ENCODE measurements at places on chromosomes 5 and 9.
A peak's percentile ranks its signal among the peaks of the same experiment; 100 is the strongest.

DNA sequence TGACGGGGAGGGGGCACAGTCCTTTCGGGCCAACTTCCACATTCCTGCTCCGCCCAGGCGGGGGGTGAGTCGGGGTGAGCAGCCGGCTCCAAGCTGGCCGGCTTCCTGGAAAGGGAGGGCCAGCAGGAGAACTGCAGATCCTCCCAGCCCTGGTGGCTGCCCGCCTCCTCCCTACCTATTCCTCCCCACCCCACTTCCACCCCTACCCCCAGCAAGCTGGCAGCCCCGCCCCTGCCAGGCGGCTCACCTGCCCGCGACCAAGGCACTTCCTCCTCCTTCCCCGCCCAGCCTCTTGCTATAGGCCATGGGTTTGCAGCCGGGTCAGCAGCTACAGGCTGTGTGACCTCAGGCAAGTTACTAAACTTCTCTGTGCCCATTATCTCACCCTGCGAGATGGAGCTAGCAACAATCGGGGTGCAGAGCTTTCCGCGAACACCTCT is 5.6 kb upstream of the IRF1 start:
- DNase-seq, result peak; percentile 94

- DNase-seq, result no peak
These were observed 7.8 kb downstream of the DMRT2 start for GRCh38 chr9:1057910-1058309.

GRCh38 chr5:126339215-126339805 is 83.9 kb upstream of the GRAMD2B start:
- DNase-seq, result peak; percentile 46

DNA sequence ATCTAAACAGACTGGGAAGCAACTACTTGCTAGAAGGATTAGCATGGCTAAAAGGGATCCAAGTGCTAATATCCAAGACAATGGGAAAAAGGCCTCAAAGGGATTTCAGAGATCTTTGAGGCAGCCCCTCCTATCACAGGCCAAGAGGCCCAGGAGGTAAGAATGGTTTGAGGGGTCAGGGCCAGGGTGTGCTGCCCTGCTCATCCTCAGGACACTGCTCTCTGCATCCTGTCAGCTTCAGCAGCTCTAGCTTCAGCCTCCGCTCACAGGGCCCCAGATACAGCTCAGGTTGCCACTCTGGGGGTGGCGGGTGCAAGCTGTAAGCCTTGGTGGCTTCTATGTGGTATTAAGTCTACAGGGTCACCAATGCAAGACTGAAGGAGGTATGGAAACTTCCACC is 278.7 kb downstream of the PARP8 start:
- no peak for DNase-seq

DNA sequence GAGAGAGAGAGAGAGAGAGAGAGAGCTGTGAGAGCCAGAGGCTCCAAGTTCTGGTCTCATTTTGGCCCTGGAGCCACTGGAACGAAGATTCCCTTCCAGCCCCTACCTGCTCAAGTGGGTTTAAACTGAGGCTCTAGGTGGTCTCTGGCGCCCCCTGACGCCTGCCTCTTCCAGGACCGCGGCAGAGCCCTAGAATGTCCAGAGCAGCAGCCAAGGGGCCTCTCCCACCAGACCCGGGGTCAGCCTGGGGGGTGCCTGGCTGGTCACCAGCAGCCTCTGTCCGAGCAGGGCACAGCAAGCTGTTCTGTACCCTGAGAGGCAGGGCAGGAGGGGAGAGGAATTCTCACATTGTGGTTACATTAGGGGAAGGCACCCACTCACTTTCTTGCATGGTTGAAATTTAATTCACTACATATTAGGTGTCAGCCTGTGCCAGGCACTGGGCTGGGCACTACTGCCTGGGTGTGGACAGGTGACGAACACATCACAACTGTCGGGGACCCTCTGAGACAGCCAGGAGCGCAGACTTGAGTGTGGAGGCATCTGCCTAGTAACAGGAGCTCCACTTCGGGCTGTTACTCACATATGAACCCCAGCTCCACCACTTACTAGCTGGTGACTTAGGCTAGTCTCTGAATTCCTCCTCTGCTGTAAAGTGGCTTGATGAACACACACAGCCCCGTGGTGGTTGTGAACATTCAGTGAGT is 44.5 kb downstream of the AMBP start:
- peak; percentile 14 for DNase-seq

DNA sequence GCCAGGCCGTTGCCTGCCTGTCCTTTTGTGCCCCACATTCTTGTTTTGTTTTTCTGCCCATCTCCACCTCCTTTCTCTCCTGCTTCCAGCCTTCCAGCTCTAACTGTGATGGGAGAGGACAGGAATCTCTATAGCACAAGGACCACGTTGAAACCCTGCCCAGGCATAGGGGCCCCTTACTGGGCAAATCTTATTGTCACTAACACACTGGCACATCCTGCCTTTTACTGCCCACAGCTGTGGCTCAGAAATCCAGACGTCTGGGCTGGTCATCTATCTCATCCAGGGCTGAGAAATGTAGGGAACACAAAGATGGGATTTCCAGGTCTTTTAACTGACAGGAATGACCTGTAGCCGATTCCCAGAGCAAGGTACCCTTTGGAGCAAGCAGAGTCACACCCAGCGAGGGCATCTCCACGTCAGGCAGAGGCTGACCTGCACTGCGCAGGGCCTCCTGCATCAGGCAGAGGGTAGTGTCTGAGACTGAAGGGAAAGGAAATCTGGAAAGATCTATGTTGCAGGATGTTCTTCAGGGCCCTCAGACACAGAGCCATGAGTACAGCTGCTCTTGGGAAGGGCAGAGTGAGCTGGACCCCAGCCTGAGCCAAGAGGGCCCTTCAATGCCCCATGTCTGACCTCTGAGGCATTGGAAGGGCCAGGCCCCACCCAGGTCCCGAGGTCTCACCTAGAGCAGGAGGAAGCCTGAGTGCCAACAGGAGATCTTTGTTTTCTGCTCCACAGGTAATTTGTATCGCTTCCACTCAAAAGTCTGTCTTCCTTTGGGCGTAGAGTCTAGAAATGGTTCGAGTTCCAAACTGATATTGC is 278.8 kb downstream of the FSTL4 start:
- no peak for DNase-seq

GRCh38 chr9:87714819-87715218 is 11.1 kb upstream of the CTSL start:
- no peak for DNase-seq

DNA sequence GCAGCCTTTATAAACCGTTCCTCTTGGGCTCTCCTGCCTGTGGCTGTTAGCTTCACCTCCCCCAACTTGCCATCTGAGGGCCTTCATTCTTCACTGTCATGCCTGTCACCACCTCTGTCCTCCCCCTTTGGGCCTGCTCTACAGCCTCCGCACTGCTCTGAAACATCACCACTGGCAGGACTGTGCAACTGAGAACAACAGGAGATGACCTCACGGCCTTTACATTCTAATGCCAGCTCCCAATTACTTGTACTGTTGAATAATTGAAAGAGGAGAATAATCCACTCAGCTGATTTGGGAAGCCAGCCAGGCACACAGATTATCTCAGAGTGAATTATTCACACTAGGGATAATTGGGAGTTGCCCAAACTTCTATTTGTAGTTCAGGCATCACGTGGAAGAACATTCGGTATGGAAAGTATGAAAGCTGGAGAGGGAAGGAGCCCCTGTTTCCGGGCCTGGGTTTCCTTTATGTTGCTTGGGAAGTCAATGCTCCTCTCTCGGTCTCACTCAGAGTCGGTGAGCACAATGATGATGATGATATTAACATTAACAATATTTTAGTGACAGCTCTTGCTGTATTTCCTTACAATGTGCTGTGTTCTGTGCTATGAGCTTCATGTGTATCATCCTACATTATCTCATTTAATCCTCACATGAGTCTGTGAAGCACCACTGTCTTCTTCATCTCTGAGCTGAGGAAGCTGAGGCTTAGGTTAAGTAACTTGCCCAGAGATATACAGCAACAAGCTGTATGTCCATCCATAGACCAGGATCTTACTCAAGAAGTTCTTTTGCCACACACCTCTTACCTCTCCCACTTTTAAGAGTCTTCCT is 99.3 kb upstream of the LRRTM2 start:
- no peak for DNase-seq

DNA sequence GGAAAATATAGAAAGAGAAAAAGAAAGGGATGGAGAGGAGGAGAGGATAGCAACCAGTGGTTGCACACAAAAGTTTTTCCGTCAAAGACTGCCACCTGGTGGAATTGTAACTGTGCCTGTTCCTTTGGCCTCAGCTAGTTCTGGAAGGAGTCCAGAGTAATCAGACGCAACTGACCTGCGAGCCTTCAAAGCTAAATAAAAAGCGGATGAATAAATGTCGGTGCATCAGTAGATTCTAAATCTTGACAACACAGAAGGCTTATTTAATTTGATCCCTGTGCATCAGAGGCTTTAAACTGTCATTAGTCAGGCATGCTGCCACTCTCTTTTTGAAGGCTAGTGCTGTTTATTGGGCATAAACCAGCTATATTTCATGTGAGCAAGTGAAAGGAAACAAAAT is 132.9 kb upstream of the ACO1 start:
- DNase-seq, result peak; percentile 32

- DNase-seq, result no peak
These were observed 5.0 kb downstream of the ZNF189 start for GRCh38 chr9:101403516-101404285.

DNA sequence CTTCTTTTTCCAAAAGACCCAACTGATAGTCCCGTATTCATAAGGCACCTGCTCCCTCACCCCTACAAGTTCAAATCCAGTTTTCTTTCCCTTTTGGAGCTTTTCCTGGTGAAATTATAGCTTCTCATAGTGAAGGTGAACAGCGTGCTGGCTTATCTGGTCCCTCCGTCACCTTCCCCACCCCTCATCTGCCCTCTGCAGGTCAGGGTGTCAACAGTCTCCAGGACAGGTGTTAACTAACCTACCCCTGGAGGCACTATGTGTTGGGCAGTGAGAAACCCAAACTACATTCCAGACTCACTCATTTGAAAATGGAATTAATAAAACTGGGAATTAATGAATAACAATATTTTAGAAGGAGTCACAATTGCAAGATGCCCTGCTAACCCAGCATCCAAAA is 109.0 kb upstream of the TAS2R1 start:
- DNase-seq, result no peak

GRCh38 chr9:132787748-132788159 is 90.3 kb downstream of the AK8 start:
- no peak for DNase-seq

DNA sequence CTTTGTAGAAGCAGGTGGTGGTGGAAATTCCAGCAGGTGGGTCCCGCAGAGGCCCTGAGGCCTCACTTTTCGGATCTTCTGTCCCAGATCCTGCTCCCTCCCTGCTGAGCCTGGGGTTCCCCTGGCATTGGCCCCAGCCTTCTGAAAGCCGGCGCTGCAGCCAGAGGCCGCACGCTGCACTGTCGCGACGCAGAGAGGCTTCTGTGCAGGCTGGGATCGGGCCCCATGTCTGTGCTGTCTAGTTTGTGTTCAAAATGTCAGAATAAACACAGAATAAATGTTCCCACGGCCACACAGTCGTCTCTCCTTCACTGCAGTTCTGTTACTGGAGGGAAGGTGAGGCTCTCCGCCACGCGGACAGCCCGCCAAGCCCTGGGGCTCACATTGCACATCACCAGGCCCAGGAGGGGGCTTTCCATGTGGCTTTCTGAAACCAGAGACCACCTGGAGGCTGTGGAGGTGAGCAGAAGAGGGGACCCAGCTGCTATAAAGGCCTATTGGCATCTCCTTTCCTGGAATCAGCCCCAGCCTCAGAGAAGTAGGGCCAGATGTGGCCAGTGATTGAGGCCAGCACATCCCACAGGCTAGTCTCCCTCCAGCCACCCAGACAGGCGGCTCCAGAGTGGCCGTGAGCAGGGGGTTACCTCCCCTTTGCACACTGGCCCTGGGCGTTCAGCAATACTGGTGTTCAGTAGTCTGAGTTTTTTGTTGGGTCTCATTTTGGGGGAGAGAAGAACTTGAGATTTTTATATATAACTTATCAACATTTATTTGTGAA is 46.5 kb downstream of the USP20 start:
- DNase-seq, result no peak

DNA sequence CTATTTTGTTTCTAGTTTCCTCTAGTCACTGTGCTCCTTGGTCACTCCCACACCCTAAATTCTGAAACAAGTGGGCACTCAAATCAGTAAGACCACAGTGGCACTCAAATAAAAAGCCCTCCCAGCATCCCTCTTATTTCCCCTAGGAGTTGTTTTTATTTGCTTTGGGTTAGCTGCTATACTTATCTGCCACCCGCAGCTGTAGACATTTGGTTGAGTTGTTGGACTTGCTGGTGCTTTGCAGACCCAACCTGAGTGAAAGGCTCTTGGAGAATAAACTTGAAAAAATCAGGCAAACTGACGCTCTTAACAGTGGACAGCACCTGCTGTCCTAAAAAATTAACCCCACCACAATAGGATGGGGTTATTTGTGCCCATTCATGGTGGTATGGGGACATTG is 203.0 kb downstream of the SPATA31A6 start:
- no peak for DNase-seq

- DNase-seq, result peak; percentile 76
These were observed 21.3 kb downstream of the C5orf58 start for GRCh38 chr5:170254056-170254455.

DNA sequence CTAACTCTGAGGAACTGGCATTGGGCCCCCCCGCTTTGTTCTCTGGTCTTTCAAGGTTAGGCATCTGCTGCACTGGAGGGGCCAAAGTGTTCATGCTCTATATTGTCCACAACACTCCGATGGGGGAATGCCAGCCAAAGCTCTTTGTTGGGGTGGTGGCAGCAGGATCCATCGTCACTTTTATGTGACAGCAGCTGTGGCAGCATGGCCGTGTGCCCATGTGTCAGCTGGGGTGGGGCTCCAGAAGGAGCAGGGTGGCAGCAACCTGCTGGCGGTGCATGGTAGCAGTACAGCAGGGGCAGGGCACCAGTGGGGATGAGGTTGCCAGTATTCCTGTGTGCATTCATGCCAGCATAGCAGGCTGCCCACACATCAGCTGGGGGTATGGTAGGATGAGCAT is 28.2 kb downstream of the ITGA2 start:
- no peak for DNase-seq

GRCh38 chr5:149886692-149887470 is 57.7 kb downstream of the PDE6A start:
- DNase-seq, result no peak

DNA sequence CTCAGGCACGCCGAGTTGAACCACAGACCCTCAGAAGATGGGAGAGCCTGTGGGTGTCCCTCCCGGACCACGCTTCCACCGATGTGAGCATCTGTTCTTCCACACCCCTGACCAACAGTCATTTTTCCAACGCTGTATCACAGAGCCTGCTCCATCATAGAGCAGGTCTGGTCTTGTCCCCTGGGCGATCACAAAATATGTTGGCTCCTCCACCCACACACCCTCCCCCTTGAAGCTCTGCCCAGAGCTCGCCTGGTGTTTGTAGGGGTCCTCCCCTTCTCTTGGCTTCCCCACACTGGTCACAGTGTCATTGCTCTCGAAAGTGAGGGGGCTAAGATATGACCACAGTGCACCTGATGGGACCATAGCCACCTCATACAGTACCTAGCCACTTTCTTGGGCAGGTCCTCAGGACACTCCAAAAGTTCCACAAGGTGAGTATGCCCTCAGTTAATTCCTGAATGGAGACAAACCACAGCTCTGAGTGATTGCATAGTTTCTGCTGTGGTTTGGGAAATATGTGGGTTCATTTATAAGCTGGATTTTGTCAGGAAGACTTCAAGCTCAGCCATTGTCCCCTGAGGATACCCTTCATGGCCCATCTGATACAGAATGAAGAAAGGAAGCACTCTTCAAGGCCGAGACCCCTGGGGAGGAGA is 3.5 kb upstream of the ZNF618 start:
- DNase-seq, result no peak

GRCh38 chr5:122805481-122805880 is 30.6 kb downstream of the SNX2 start:
- no peak for DNase-seq

GRCh38 chr5:74288448-74289108 is 351.9 kb downstream of the ENC1 start:
- DNase-seq, result no peak
